Retinal pigment epithelial cell (primary cell): ENCODE measurements at places on chromosomes 4 and X.

GRCh38 chr4:89725268-89725667 lies 111.7 kb downstream of the SNCA start:
- no peak for DNase-seq

GRCh38 chr4:10007793-10008608 lies 13.3 kb downstream of the SLC2A9 start:
- DNase-seq, result no peak

DNA sequence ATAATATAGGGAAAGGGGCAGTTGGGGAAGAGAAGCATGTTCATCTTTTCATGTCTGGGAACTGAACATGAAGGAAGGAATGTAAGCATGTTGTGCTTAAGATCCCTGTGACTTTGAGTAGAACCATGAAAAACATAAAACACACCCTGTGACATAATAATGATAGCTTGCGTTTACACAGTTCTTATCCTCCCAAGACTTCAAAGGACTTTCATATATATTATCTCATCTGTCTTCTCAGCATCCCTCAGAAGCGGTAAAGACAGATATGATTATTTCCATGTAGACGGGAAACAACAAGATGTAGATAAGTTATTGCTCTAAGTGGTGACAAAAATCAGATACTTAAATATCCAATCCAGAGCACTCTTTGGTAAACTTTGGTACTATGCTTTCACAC lies 3.3 kb upstream of the SH3RF1 start:
- DNase-seq, result no peak

DNA sequence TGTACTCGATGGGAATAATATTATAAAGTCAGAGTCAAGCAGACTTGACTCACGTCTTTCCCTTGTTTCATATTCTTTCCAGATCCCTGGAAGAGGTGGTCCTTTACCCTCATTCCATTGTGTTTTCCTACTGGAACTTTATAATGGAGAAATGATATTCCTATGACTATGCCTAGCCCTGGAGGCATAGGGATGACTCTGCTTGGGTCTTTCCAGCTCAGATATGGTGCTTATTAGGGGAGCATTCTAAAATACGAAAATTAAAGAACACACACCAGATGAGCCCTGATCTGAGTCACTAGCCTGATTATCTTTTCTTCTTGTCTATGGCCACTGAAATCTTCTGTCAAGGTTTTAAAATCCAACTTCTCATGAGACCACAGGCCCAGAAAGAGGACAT lies 231.4 kb downstream of the ANKRD50 start:
- no peak for DNase-seq

GRCh38 chr4:78120144-78120880 lies 63.2 kb downstream of the FRAS1 start:
- DNase-seq, result peak; percentile 85

GRCh38 chr4:147303174-147303872 lies 177.6 kb upstream of the EDNRA start:
- DNase-seq, result no peak

DNA sequence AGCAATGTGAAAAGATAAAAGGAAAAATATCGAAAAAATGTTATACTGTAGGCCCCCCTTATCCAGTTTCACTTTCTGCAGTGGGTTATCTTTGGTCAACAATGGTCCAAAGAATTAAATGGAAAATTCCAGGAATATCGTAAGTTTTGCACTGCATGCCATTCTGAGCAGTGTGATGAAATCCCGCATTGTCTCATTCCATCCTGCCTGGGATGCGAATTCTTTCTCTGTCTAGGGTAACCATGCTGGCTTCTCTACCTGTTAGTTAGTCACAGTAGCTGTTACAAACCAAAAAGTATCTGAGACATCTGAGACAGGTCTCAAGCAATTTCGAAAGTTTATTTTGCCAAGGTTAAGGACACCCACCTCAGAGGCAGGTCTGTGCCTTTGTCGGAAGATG lies 170.3 kb downstream of the COX18 start:
- no peak for DNase-seq

DNA sequence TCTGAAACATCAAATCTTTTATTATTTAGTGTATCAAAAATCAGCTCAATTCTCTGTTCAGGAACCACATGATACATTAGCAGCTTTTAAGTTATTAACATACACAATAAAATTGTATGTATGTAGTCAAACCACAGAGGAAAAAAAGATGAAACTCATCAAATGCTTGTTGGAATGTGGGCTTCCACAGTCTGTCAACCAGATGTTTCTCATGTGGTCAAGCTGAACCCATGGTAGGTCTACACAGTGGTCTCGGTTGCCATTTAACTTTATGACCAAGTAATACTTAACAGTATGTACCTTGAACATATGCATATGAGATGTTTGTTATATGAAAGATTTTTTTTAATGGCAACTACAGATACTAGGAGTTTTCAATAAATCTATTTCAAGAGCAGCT lies 427.8 kb downstream of the IL15 start:
- DNase-seq, result no peak

GRCh38 chrX:31038575-31039326 lies 33.1 kb downstream of the FTHL17 start:
- DNase-seq, result peak; percentile 57

GRCh38 chr4:108950158-108950915 lies 187.5 kb upstream of the ETNPPL start:
- no peak for DNase-seq

DNA sequence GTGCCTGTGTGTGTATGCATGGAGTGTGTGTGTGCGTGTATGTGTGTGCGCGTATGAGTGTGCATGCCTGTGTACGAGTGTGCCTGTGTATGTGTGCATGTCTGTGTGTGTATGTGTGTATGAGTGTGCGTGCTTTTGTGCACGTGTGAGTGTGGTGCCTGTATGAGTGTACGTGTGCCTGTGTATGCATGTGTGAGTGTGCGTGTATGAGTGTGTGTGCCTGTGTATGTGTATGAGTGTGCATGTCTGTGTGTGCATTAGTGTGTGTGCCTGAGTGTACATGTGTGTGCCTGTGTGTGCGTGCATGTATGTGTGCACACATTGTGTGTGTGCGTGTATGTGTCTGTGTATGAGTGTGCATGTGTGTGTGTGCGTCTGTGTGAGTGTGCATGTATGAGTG lies 5.7 kb downstream of the DOK7 start:
- DNase-seq, result no peak

GRCh38 chr4:109009909-109010308 lies 247.1 kb upstream of the ETNPPL start:
- DNase-seq, result no peak

DNA sequence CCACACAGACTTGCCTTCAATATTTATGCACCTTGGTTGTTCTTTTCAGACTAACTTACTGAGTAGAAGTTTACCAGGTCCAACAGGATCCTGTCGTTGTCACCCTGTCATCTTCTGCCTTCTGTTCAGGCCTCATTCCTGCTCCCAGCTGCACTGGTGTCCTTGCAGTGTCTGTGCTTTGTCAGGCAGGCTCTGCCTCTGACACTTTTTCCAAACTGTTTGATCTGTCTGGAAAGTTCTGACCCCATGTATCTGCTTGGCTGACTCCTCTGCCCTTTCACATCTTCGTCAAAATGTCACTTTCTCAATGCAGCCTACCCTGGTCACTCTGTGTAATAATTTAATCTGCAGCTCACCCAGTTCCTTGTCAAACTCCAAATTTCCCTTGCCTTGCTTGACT lies 9.9 kb downstream of the PAGE2 start:
- DNase-seq, result no peak

DNA sequence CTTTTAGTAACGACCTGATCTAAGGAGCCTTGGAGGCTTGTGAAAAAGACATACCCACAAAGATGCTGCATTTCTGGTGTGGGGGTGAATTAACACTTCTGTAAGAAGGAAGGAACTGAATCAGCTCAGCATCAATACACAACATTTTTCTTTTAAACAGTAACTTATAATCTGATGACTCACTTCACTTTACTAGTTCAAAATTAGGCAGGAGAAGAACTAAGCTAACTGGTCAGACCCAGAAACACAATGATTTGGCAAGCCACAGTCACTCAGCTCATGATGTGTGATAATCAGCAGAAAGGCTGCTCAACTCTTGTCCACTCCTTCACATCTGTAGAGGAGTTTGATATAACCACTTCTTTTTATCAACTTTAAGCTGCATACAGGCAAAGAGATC lies 4.6 kb downstream of the MMAA start:
- no peak for DNase-seq

GRCh38 chrX:112849016-112849415 lies 8.4 kb upstream of the AMOT start:
- DNase-seq, result no peak

GRCh38 chr4:149047368-149047767 lies 605.2 kb upstream of the NR3C2 start:
- no peak for DNase-seq

DNA sequence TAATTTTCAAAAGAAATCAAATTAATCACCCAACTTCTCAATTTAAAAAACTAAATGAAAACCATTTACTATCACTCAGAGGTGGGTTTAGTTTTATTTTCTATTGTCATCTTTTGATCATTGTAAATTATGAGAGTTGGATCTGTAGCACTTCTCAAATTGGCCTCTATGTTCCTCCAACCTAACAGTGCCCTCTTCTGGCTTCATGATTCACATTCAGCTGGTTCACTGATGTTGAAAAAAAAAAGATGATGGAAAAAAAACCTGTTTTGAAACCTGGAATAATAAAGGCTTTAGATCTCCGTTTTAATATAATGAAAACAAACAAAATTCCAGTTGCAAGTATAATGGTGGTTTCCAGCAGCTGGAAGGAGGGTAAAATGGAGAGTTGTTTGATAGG lies 2.4 kb upstream of the NBDY start:
- DNase-seq, result no peak

GRCh38 chr4:52371841-52372240 lies 287.3 kb downstream of the USP46 start:
- DNase-seq, result no peak

GRCh38 chrX:151985531-151985930 lies 11.1 kb upstream of the GABRE start:
- no peak for DNase-seq

- DNase-seq, result no peak
Measured at GRCh38 chr4:4486969-4487368, 54.9 kb downstream of the STX18 start.

GRCh38 chrX:136954930-136955329 lies 74.4 kb upstream of the RBMX start:
- peak; percentile 6 for DNase-seq

DNA sequence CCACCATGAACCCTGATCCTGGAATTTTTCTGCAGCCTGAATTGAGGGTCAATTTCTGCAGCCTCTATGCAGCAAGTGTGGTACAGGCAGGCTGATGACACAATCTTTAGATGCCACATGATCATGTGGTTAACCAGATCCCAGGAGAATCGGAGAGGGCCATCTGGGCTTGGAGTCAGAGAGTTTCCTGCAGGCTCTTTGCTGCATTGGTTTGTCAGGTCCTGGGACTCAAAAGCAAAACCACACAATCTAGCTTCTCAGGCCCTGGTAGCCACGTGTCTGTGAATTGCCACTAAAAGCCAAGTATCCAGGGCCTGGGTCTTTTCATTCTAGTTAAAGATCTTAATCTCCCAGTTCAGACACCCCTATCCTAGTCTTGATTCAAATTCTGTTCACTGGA lies 464.5 kb downstream of the BCOR start:
- no peak for DNase-seq

DNA sequence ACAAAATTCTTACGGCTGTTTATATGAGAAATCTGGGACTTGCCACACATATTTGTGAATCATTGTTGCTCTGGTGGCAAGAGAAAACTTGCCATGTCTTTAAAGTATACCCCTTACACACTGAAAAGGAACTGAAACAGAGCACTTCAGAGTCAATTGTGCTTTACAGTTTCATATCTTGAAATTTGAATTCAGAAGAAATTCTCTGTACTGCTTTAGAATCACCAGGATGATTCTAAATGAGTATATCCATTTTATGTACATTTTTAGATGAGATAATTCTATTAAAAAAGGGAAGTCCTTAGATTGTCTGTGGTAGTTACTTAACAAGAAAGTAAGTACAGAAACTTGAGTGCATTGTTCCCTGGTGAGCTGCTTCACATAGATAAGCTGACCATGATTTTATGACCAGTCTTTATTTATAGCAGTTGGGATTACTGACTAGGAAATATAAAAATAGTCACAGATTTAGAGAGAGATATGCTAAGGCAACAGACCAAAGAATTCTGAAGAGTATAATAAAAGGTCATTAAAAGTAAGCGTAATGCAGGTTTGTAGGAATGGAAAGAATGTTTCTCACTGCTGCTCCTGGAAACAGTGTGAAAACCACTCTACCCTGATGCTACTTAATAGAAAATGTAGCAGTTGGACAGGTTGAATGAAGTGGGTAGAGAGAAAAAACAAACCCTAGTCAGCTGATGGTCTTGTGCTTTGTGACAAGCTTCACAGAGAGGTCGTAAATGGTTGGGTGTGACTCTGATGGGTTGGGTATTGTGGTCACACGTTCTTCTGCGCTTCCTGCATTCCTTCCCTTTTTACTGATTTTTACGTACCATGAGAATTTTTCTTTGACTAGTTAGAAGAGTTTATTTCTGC lies 41.0 kb downstream of the FNIP2 start:
- DNase-seq, result peak; percentile 100

- no peak for DNase-seq
Measured at GRCh38 chrX:48514126-48514806, 5.5 kb downstream of the PORCN start.

DNA sequence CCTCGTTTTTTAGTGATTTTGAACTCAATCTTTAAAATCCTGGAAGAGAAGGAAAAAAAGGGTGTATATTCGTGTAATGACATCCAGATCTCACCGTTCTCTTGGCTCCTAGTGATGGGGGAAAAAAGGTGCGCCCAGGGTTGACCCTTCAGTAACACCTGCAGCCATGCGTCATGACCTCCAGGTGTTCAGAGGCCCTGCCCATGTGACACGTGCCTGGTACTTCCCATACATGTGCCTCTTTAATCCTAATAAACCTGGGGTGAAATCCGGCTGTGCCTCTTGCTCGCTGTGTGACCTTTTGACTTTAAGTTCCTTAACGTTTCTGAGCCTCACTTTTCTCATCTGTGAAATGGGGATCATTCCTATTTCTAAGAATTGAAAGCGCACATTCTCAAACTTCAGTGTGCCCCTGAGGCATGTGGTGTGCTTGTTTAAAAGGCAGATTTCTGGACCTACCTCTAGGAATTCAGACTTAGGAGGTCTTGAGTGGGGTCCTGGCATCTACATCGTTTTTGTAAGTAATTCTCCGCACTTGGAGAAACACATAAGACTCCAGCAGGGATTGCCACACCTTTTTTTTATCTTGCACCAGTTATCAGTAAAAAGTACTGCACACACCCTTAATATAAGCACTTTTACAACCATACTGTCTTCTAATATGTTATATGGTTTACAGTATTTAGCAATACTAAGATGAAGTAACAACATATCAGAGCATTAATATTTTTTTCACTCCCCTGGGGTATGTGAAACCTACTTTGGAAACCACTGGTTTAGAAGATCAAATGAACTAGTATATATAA lies 90.1 kb downstream of the RELL1 start:
- DNase-seq, result no peak

DNA sequence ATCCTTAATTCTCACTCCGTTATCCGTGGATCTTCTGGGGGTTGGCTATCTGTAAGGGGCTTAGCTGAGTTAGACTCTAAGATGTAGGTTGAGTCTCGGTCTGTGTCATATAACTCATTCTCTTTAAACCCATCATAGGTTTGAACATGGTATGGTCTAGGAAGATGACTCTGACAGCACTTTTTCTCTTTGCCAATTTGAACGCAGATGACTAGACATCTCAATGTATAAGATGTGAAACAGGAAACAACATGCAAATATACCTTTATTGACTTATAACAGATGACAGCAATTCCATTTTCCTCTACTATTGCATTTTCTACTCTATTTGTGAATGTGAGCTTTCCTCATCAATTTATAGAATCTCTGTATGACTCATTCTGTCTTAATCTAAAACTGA lies 634.8 kb upstream of the MAGEB2 start:
- DNase-seq, result no peak
